ENCODE measurements at places on chromosomes 5 and 9.

DNA sequence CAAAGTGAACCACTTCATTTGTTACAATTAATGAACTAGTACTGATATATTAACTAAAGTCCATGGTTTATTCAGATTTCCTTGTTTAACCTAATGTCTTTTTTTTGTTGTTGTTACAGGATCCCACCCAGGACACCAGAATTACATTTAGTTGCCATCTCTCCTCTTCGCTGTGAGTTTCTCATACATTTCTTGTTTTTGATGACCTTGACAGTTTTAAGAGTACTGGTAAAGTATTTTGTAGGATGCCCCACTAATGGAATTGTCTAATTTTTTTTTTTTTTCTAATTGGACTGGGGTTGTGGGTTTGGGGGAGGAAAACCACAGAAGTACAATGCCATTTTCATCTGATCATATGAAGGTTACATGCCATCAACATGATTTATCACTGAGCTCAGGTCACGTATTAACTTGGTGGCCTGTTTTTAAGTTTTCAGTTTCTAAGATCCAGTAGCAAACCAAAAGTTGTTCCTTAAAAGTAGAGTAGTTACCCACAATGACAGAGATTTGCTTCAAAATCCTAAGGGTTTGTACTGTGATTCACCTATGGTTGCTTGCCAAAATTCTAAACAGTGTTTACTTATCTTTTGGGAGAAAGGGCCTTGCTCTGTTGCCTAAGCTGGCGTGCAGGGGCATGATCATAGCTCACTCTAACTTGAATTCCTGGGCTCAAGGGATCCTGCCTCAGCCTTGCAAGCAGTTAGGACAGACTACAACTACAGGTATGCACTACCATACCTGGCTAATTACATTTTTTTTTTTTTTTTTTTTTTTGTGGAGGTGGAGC, 4.5 kb upstream of the OTULIN start:
- DNase-seq = no peak

DNA sequence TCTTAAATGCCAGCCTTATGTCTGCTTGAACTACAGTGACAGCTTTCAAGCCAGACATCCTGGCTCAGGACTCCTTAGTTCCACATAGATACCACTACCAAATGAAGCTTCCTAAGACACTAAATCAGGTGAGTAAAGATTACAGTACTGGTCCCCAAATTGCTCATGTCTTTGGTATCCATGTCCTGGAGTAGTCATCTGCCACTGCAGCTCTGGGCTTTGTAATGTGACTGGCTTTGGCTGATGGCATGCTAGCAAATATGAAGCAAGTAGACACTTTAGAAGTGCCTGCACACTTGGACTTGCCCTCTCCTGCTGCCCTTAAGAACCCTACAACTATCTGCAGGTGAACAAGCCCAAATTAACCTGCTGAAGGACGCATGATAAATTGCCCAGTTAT, 334.9 kb downstream of the BNC2 start:
- no peak for DNase-seq

GRCh38 chr5:148372166-148372725, 11.5 kb upstream of the FBXO38 start:
- no peak for DNase-seq

DNA sequence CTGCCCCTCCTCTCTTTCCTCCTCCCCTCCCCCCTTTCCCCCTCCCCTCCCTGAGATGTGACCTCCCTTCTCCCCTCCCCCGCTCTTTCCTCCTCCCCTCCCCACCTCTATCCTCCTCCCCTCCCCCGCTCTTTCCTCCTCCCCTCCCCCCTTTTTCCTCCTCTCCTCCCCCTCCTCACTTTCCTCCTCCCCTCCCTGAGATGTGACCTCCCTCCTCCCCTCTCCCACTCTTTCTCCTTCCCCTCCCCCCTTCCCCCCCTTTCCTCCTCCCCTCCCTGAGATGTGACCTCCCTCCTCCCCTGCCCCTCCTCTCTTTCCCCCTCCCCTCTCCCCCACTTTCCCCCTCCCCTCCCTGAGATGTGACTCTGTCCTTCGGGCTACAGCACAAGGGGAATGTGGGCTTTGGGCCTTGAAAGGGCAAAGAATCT, 169.8 kb downstream of the COL23A1 start:
- DNase-seq = no peak

- no peak for DNase-seq
Observed at GRCh38 chr9:127237801-127238200, 26.8 kb upstream of the GARNL3 start.

DNA sequence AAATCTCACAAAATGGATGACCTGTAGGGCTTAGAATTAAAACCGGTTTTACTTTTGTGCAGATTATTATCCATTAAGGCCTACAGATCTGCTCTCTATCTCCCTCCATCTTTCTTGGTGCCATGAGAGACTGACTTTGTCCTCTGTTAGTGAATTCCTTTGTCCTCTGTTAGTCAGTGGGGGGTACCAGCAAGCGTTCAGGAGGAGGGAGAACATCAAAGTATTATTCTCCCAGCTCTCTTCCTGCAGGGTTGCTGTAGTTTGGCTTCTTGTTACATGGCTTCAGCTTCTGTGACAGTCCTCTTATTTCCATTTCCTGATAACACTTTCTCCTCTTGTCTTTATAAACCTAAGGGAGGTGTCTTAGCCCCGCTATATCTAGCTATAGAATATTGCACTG, 850.5 kb upstream of the SEMA6A start:
- no peak for DNase-seq

- DNase-seq = no peak
Observed at GRCh38 chr5:39440192-39440957, 15.6 kb upstream of the DAB2 start.

- no peak for DNase-seq
Observed at GRCh38 chr5:143775258-143775657, 36.7 kb upstream of the HMHB1 start.

- no peak for DNase-seq
Observed at GRCh38 chr5:135344349-135344748, 54.7 kb downstream of the MACROH2A1 start.

DNA sequence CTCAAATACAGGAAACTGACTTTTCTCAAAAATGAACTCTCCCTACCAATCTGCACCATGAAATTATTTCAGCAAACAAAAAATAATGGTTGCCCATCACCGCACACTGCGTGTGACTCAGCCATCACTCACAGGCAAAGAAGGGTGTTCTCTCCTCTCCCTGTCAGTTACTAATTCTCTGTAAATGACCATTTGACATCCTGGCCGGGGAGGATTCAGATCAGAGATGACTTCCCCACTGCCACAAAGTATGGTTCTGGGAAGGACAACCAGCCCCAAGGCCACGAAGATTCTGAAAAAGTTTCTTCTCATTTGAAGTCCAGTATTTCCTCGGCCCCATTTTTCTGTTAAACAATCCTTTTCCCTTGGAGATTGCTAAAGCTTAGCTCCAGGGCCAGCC, 199.4 kb downstream of the AUH start:
- no peak for DNase-seq
